Dermis microvascular lymphatic vessel endothelial cell (primary cell): ENCODE measurements at places on chromosomes 4 and X. TPM values are rescaled to one million over a fixed set of nuclear protein-coding genes. Genes with fewer than 3 reads are reported as not detected.

The SLC10A4 gene
- total RNA-seq: under 0.01 and 0.13 TPM in 2 replicates

The CASP6 gene
- total RNA-seq: 45.3 and 47.9 TPM in 2 replicates

The PITX2 gene
- total RNA-seq: under 0.01 TPM in 1 of 2 replicates, not detected in the other

The ERAS gene
- total RNA-seq: not detected in 2 replicates

The NEIL3 gene
- 2.3 and 3.9 TPM in 2 replicates for total RNA-seq

The S100P gene
- 0.13 TPM in 1 of 2 replicates, not detected in the other for total RNA-seq

The TRIM60 gene
- total RNA-seq: not detected in 2 replicates

The DMD gene
- total RNA-seq: 1.8 and 2.1 TPM in 2 replicates

The TASL gene
- not detected in 2 replicates for total RNA-seq

The GABRQ gene
- total RNA-seq: not detected in 2 replicates

The USP51 gene
- 0.39 and 1.9 TPM in 2 replicates for total RNA-seq

The WNK3 gene
- 0.13 and 0.38 TPM in 2 replicates for total RNA-seq

The MAGEA9 gene
- total RNA-seq: not detected in 2 replicates

The IL13RA2 gene
- 0.13 and 1.0 TPM in 2 replicates for total RNA-seq

The TXK gene
- total RNA-seq: under 0.01 and 0.13 TPM in 2 replicates

The ACOX3 gene
- total RNA-seq: 19.4 and 23.1 TPM in 2 replicates

The LIMCH1 gene
- 17.3 and 25.4 TPM in 2 replicates for total RNA-seq

The TMEM31 gene
- total RNA-seq: 0.13 TPM in 1 of 2 replicates, not detected in the other

The GABRG1 gene
- not detected in 2 replicates for total RNA-seq

The TMEM192 gene
- 6.8 and 12.0 TPM in 2 replicates for total RNA-seq

The AMOT gene
- total RNA-seq: 2.6 and 10.9 TPM in 2 replicates

The HS3ST1 gene
- total RNA-seq: 0.77 and 3.3 TPM in 2 replicates

The MAGED4 gene
- 18.9 and 33.4 TPM in 2 replicates for total RNA-seq

The SYN1 gene
- total RNA-seq: under 0.01 and 0.13 TPM in 2 replicates

The GLRB gene
- total RNA-seq: 10.3 and 15.7 TPM in 2 replicates

The RBM47 gene
- under 0.01 and 0.13 TPM in 2 replicates for total RNA-seq

The MAGEA2B gene
- total RNA-seq: not detected in 2 replicates

The GLOD5 gene
- total RNA-seq: not detected in 2 replicates

The SPON2 gene
- 0.26 and 0.76 TPM in 2 replicates for total RNA-seq

The MAB21L2 gene
- 0.13 and 1.3 TPM in 2 replicates for total RNA-seq

The CENPVL2 gene
- not detected in 2 replicates for total RNA-seq

The PPP1R3F gene
- total RNA-seq: 1.0 and 3.2 TPM in 2 replicates

The RPS6KA6 gene
- 0.51 and 0.63 TPM in 2 replicates for total RNA-seq

The ENOPH1 gene
- 35.3 and 42.4 TPM in 2 replicates for total RNA-seq

The YTHDC1 gene
- total RNA-seq: 24.9 and 31.6 TPM in 2 replicates

The FUNDC1 gene
- total RNA-seq: 6.1 and 8.2 TPM in 2 replicates

The MAP7D2 gene
- total RNA-seq: 0.13 and 0.26 TPM in 2 replicates

The HAND2 gene
- total RNA-seq: not detected in 2 replicates

The GC gene
- total RNA-seq: not detected in 2 replicates

The ARHGAP4 gene
- 4.9 and 5.1 TPM in 2 replicates for total RNA-seq

The DNAAF6 gene
- total RNA-seq: not detected in 2 replicates

The SSX4B gene
- total RNA-seq: not detected in 2 replicates
